Stimulated activated CD4-positive, alpha-beta T cell treated with anti-CD3 and anti-CD28 coated beads, TNF-alpha, amount 100 ng/mL, for 24 hours (primary cell): ENCODE measurements at places on chromosomes 2 and 18.

DNA sequence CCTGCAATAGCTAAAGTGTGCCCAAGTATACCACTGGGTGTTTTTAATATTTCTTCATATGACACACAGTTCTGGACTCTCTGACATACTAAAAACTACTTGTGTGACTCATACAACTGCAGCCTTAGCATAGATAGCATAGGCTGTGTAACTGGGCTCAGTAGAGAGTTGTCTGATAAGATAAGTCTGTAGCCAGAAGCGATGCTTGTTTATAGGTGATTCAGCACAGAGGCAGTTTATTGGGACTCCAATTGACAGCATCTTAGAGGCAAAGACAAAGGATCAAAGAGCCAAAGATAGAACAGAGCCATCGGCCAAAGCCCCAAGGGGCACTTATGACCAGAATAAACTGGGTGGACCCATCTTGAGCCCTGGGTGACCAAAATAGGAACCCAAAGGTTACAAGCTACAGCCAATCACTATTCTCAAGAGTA lies 42.3 kb downstream of the AAK1 start:
- DNase-seq = no peak

DNA sequence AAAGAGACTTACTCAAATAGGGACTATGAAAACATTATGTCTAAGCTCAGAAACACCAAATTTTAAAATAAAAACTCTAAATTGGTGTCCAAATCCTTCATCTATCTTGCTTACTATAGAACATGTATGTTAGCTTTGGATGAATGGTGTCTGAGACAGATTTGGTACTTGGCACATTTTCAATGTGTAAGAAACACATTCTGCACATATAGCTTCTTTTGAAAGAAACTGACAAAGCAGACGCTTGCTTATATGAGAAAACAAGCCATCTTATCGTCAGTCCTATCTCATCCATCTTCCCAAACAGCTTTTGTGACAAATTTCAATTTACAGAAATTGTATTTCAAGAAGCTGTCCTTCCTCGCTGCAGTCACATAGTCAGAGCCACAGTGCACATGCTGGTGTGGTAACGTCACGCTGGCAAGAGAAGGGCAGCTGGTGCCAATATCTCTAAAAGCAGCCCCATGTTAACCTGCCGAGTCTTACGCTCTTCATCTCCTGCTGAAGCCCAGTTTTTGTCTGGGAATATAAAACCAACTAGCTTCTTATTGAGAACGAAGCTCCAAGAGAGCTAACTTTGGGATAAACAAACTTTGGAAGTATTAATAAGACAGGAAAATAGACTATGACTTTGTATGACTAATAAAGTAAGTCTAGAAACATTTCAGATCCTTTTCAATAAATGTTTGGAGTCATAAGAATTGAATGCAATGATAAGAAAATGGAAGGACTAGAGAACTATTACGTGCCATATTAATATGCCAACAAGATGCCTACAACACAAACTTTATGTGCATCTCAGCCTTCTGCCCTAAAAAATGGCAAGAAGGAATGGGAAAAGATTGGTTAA lies 74.9 kb upstream of the TFCP2L1 start:
- DNase-seq = no peak

GRCh38 chr2:215465256-215465655 lies 29.4 kb upstream of the FN1 start:
- DNase-seq = no peak

DNA sequence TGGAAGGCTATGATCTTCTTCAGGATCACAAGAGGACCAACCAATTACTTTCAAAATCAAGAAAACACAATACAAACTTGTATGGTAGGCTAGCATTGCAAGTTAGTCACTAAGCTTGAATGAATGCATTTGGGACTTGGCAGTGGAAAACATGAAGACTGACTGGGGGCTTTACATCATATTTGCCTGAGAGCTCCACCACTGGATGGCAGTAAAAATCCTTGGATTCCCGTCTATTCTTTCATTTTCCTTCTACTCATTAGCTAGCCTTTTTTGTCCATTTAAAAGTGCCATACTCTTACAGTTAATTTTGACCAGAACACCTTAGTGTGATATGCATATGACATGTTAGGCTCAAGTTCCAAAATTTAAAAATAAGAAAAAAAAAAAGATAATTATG lies 63.5 kb upstream of the RASGRP3 start:
- no peak for DNase-seq

- DNase-seq = no peak
Measured at GRCh38 chr2:71843391-71843850, 304.2 kb downstream of the CYP26B1 start.

- no peak for DNase-seq
Measured at GRCh38 chr18:36338403-36338933, 41.0 kb downstream of the FHOD3 start.
